ENCODE measurements at places on chromosomes 5 and 9.

DNA sequence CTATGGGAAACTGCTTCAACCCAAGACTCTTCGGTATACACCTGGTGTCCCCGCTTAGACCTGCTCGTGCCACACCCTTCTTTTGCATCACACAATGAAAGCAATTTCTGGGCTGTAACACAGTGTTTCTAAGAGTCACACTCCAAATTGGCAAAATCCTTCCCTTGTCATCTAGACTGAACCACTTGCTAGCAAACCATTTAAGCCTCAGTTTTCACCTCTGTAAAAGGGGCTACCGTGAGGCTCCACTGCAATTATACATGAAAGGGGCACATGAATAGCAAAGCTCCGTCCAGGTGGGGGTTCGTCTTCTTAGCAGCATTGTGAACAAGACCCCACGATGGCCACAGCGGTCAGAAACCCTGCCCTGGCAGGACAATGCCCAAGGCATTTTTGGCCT lies 166.8 kb downstream of the PAX5 start:
- DNase-seq: no peak

- DNase-seq: no peak
Measured at GRCh38 chr5:15290953-15291352, 209.0 kb upstream of the FBXL7 start.

- DNase-seq: no peak
Measured at GRCh38 chr9:133750982-133751649, 13.0 kb upstream of the SARDH start.

DNA sequence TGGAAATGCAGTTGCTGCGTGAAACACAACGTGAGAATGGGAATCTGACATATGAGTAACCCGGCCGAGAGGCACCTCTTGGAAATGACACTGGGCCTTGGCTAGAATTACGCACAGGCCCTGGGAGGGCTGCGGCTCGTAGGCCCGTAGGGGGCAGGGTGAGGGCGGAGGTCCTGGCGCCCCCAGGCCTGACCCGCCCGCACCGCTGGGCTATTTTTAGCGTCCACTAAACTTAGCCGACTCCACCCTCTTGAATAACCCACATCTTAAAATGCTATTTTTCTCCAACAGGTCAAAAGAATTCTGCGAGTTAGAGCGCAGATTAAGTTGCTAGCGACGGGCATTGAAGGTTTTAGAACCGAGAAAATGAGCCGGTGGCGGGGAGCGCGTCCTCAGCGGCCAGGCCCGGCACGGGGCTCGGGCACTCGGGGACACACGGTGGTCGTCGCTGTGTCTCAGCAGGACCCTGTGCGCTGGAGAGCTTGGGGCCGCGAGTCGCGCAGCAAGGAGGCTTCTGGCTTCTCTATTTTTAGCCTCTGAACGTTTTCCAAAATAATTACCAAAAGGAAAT lies 168.5 kb downstream of the AUH start:
- DNase-seq: peak; percentile 76

DNA sequence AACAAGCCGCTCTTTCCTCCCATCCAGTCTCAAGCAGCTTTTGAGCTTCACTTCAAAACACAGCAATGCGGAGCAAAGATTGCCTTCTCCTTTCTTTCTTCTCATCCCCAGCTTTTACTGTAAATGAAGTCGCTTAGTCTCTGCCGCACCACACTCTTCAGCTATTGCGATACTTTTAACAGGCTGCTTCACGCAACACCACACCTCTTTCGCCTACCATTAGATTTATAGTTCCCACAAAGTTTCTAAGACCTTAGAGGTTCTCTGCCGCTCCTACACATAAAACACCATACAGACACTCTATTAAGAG lies 711 bp downstream of the PGGT1B start:
- DNase-seq: no peak

DNA sequence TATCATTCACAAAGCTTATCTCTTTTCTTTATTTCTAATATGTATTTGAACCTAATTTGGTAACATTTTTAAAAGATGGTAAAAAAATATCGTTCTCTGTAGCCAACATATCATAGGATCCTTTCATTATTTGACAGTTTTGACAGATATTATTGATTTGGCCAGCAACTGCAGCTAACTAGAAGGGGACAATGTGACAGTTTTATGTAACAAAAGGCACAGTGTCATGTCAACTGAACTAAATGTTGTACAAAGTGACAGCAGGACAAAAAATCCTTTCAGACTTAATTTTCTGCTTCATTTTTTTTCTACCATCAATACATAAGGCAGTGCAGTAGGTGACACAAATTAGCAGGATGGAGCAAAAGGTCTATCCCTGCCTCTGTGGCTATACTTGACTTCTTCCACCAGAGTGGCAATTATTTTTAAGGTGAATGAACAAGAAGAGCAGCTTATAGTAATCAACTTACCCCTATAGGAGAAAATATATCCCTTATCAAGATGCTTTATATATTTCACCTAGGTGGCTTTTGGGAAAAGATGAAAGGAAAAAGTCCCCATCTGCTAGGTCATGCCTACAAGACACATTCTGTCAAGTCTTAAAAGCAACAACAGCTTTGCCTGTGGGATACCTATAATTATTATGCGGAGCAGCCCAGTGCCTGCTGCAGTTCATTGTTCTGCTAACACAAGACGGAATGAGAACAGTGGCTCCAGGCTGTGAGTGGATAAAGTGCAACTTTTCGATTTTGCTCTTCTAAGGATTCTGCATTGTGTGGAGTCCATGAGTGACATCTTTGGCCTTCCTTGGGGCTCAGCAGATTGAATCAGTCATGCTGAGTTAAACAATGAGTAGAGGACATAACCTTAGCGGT lies 694.9 kb downstream of the ISL1 start:
- no peak for DNase-seq

DNA sequence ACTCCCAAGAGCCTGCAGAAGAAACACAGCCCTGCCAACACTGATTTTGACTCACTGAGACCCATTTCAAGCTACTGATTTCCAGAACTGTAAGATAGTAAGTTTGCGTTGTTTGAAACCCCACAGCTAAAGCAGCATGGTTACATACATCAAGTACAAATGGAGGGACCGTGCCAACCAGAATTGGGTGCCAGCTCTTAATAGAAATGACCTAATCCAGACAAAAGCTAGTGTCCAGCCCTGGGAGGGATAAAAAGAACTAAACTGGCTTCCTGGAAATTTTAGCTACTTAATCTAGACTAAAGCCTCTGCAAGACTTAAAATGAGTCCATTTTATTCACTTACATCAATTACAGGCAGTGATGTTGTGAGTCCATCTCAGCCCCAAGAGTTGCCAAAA lies 122.6 kb downstream of the ADAMTS12 start:
- no peak for DNase-seq

DNA sequence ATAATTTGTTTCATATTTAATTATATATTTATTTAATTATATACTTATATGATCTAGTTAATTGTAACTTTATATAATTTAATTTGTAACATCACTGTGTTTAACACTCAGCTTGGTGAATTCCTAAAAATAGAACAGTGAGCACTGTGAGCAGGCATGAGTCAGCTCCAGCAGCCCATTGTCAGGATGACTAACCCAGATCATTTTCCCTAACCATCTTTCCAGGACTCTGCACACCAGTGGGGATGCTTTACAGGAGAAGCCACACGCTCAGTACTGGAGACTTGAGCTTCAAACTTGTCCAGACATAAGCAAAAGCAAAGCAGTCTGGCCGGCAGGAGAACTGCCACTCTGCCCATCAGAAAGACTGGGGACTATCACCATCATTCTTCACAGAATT lies 446.2 kb upstream of the TRPC7 start:
- DNase-seq: no peak

DNA sequence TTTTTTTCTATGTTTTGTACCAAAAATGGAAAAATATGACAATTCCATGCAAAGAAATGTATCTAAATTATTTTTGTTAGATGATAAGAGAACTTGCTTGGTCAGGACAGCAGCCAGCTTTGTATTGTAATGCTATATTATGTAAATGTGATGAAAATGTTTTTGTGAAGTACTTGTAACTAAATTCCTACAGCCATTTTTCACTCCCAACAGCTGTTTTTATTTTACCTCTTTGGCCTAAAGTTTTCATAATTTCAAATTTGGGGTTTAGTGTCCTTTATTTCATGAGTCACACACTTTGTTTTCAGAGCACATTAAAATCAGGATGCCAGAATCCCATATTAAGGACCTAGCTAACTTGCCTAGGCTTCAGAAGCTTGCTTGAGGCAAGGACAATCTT lies 64.1 kb downstream of the WDR41 start:
- DNase-seq: no peak

- no peak for DNase-seq
Measured at GRCh38 chr9:116287721-116288120, 134.1 kb downstream of the PAPPA start.

DNA sequence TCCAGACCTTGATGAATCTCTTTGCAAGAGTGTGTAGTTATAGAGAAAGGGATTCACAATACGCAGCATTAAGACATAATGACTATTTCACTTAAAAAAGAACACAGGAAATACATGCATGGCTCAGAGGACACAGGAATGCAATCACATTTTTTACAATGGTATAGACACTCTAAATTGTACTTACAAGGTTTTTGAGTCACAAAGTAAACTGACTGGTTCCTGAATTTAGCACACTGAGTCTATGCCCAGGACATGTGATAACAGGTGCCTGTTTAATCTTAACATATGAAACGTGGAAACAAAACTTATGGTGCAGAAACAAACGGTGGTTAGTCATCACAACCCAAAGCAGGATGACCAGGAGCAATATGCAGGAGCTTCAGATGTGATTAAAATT lies 6.7 kb downstream of the EPB41L4A start:
- no peak for DNase-seq

DNA sequence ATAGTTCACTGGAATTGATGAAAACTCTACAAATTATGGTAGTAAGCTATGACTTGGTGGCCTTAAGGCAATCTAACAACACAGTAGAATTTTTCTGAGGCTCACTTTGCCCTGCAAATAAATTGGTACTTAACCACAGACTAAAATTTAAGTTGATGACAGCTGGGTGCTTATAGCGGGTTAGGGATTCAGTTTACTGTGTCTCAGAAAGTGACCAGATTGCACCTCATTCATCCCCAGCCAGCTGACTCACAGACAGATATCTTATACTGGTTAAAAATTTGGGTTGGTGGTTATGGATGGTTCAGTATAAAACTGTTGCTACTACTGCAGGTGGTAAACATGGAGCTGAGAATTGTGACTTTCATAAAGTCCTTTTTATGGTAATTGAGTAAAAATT lies 2.8 kb downstream of the CKS2 start:
- DNase-seq: no peak

DNA sequence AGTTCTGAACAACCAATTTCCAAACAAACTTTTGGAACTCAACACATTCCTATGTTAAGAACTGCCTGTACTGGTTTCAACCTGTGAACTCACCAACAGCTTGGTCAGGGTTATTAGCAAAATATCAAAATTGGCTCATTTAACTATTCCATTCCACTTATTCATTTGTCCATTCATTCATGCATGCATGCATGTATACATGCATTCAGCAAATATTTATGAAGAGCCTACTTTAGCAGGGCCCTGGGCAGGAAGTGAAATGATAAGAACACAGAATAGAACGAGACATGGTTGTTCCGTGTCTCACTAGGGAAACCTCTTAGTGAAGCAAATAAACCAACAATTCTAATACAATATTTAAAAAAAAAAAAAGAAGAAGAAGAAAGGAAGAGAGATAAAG lies 107.4 kb downstream of the GLIS3 start:
- no peak for DNase-seq

DNA sequence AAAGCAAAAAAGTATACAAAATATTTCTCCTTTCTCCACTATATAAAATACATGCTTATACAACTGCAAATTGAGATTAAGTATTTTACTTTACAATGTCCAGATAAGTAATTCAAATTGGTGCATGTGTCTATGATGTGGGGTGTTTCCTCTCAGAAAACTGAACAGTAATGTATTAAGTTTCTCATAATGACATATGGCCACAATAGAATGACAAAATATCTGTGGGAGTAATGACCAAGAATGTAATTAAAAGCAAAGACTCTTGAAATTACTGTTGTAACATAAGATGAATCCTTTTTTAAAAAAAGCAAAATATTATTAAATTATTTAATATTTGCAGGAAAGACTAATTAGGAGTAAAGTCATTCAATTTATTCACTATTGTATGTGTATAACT lies 155.1 kb downstream of the RFX3 start:
- DNase-seq: no peak

GRCh38 chr5:111645303-111645838 lies 111.6 kb downstream of the NREP start:
- DNase-seq: no peak

GRCh38 chr9:137463931-137464290 lies 4.8 kb upstream of the NSMF start:
- DNase-seq: no peak

- no peak for DNase-seq
Measured at GRCh38 chr9:137319011-137319738, 17.1 kb upstream of the NRARP start.

- no peak for DNase-seq
Measured at GRCh38 chr9:108534741-108535140, 321.0 kb downstream of the ACTL7B start.

DNA sequence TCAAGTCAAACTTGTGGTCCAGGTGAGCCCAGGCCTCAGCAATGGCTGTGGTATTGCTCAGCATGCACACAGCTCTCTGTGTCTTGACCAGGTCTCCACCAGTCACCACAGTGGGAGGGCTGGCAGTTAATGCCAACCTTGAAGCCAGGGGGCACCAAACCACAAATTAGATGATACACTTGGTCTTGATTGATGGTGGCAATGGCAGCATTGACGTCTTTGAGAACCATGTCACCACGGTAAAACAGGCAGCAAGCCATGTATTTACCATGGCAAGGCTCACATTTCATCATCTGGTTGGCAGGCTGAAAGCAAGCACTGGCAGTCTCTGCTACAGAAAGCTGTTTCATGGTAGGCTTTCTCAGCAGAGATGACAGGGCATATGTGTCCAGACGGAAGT lies 40.0 kb downstream of the NIM1K start:
- DNase-seq: no peak

DNA sequence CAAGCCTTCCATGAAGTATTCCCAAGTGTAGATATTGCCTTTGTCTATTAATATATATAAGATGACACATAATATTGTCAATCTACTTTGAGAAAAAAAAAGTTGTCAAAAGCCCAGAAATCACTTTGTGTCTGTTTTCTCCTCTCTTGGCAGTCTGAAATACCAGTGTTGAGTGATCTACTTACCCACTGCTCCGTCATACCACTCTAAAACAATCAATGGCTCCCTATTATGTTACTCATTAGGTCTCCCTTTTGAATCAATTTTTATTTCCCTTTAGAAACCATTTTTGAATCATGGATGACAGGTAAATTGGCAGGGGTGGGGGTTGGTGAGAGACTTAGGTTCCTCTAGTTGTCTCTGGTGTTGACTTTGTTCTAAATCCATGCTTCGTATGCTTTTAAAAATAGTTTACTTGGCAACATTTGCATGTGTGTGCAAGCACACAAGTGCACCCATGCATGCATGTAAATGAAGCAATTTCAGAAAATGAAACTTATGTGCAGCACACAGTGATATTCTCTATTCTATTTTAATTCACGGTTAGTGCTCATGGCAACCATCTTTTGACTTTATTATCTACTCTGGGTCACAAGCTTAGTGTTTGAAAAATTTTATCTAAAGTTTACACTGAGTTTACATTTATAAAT lies 378.9 kb downstream of the RAB3C start:
- DNase-seq: no peak
